Activated CD4-positive, alpha-beta T cell treated with anti-CD3 and anti-CD28 coated beads for 24 hours (primary cell): ENCODE measurements at places on chromosomes 1 and 21.

GRCh38 chr21:42471206-42471605 lies 24.8 kb downstream of the RSPH1 start:
- no peak for DNase-seq

- no peak for DNase-seq
Measured at GRCh38 chr1:230170153-230170547, 103.1 kb downstream of the GALNT2 start.

GRCh38 chr1:84253891-84254290 lies 47.6 kb upstream of the SAMD13 start:
- no peak for DNase-seq

DNA sequence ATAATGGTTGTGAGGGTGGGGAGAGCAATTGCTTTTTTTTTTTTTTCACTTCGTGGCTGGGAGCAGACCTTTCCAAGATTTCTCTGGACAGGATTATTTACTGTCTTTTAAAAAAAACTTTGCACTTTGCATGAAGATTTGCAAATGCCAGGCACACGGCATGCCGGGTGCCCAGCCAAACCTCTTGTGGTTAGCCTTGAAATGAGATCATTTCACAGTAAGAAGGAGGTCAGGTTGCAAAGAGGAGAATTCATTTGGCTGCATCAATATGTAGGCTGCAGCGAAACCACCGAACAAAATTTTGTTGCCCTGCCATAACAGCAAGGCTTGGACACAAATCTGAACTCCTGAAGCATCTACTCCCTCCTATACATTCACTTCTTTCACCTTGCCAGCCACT lies 36.5 kb upstream of the KCND3 start:
- DNase-seq, result no peak

GRCh38 chr21:45334134-45334533 lies 46.4 kb upstream of the POFUT2 start:
- no peak for DNase-seq

DNA sequence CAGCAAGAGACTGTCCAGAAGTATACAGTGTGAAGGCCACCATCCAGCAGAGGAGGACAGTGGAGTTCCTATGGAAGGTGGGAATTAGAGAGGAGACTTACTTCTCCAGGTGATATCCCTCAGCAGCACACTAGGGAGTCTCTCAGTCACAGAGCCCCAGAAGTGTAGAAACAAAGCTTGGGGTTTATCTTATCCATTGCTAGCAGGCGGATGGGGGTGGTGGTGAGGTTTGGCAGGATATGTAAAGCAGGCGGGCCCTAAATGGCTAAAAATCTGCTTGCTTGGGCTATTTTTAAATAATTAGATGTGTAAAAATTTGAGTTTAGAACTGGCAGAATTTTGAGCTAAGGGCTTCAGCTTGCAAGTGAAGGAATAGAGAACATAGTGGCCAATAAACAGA lies 50.1 kb upstream of the RGS18 start:
- no peak for DNase-seq

- no peak for DNase-seq
Measured at GRCh38 chr1:222798116-222798515, 16.7 kb upstream of the DISP1 start.
